ENCODE measurements at places on chromosomes 13 and 19.

GRCh38 chr13:62631124-62631523 is 1215.5 kb upstream of the PCDH20 start:
- no peak for DNase-seq

DNA sequence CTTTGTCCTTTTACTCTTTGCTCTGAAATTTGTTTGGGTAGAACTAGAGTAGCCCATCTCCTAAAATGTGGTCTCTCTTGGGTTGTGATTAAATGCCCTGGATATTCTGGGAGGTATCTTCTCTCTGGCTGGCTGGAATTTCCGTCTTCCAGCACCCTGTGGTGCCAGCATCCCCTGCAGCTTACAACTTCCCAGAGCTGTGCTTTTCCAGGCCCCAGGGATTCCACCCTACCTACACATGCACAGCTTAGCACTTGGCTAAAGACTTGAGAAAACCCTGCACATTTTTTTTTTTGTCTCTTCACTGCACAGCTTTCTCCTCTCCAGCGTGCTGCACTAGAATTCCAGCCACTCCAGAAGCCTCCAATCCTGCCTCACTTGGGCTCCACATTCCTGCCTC is 334.7 kb downstream of the IRS2 start:
- no peak for DNase-seq

- DNase-seq, result no peak
These were observed 4.8 kb downstream of the LIG4 start for GRCh38 chr13:108210551-108210950.

DNA sequence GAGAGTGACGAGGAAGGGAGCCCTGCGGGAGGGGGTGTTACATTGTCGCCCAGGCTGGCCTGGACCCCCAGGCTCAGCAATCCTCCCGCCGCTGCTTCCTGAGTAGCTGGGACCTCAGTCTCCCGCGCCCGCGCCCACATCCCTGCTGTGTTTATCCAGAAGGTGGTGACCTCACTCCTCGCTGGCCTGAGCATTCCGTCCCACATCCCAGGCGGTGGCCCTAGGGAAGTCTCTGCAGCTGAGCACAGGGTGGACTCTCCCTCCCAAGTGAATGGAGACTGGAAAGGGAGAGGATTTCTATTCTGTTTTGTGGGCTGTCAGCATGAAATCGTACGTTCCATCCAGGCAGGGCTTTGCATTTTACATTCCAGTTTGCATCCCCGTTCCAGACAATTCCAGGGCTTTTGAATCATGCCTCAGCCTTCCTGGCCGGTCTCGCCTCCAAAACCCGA is 401 bp upstream of the ZNF765 start:
- DNase-seq, result no peak

DNA sequence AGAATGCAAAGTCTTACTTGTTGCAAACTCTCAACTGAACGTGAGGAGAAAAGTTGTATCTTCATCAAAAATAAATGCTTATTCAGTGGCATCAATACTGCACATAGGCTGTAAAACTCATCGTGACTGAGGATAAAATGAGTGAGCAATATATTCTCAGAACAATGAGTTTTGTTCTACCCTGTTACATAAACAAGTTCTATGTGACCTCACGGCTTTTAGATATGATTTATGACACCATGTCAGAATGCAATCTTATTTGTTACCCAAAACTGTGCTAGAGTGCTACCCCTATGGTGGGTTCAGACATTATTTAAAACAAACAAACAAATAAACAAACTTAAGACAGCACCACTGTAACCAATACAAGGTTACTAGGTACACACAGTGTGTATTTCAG is 55.4 kb downstream of the FOXO1 start:
- no peak for DNase-seq

DNA sequence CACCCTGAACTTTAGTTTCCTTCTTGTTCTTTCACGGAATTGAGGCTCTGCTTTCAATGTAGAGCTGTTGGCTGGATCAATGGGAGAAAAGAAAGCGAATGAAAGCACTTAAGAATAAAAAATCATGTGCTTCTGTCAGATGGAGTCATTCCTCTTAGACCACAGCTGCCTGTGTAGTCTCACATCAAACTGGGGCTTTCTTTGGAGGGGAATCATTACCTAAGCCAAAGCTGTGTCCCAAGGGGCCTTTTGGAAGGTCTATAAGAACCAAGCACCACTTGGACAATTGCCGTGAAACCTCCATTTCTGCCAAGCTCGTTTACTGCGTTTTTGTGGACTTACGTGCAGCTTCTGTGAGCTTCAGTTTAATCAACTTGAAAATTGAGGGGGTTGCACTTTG is 44.2 kb upstream of the RNF113B start:
- no peak for DNase-seq

GRCh38 chr13:75724752-75725517 is 88.8 kb downstream of the LMO7 start:
- DNase-seq, result no peak

- no peak for DNase-seq
These were observed 47.4 kb upstream of the UBAC2 start for GRCh38 chr13:99153219-99153618.

DNA sequence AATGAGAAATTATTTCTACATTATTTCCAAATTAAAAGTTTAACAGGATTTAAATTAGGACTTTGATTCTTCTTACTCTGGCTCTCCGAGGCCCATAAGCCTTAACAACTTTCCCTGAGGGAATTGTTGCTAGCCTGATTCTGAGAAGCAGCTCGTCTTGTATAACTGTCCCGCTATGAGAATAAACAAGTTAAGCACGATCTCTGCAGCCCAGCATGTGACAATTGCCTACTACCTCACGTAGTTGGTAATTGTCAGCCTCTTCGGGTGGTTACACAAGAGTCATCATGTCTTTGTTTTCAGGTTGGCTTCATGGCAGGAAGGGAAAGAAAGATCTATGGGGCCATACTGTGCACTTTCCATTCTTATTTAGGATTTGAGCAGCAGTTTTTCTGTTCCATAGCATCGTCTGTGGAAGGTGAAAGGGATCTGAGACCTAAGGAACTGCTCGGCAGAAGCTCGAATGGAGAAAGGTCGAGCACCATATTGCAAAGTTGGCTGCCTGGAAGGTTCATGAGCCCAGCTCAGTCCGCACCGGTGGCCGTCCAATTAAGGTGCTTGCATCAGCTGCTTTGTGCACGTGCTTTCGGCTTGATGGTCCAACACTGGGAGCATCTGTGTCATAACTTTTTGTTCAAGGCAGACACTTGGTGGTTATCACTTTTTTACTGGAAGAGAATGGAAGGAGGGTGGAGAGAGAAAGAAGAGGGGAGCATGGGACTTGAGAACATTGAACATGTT is 1.8 kb upstream of the STARD13 start:
- DNase-seq, result no peak

DNA sequence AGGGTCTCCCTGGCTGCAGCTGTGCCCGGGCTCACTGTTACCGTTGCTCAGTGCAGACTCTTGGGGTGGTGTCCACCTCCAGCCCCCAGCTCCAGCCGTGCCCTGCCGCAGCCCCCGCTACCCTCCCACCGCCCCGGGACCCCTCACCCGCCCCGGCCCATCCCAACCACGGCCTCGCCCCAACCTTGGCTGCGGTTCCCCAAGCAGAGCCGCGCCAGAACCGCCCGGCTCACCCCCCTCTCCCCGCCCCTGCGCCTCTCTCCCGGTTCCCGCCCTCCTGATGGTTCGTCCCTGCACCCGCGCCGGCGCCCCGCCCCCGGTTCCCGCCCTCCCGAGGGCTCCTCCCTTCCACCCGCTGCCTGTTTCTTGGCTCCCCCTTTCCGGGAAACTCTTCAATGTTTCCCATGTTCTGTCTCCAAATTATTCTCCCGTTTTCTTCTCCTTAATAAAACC is 40.3 kb downstream of the ANKRD10 start:
- DNase-seq, result peak; percentile 37

DNA sequence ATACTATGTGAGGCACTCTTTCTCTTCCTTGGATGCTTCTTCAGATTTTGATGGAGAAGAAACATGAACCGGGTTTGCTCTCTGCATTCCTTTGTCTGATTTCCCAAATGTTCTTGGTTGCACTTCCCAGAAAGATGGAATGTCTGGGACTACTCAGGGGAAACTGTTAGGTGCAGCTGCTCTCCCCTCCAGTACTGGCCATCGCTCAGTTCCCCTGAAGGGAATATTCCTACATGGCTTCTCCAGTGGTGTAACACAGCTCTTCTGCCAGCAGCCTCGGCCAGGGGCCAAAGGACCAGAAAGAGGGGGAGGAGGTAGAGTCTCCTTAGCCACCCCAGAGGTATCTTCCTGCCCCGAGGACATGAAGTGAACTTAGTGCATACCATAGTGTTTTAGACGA is 33.5 kb upstream of the SPRY2 start:
- no peak for DNase-seq

DNA sequence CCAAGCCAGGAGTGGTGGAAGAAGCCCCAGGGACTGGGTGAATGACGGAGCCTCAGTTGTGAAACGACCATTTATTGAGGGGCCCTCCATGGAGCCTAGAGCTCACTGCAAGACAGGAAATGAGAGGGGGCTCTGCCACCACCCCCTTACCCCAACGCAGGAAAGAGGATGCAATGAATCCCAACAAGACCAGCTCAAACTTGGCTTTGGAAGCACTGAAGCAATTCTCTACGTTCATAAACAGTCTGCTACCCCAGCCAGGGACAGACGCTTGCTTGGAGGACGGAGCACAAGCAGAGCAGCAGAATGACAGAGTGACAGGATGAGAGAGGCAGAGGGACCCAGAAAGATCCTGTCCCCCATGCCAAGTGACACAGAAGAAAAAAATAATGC is 1.0 kb downstream of the PRKACA start:
- no peak for DNase-seq

- DNase-seq, result no peak
These were observed 612.6 kb downstream of the DACH1 start for GRCh38 chr13:71254384-71254783.

GRCh38 chr19:16349551-16350152 is 25.0 kb downstream of the KLF2 start:
- no peak for DNase-seq

GRCh38 chr13:26971990-26972887 is 199.4 kb downstream of the USP12 start:
- peak; percentile 7 for DNase-seq

DNA sequence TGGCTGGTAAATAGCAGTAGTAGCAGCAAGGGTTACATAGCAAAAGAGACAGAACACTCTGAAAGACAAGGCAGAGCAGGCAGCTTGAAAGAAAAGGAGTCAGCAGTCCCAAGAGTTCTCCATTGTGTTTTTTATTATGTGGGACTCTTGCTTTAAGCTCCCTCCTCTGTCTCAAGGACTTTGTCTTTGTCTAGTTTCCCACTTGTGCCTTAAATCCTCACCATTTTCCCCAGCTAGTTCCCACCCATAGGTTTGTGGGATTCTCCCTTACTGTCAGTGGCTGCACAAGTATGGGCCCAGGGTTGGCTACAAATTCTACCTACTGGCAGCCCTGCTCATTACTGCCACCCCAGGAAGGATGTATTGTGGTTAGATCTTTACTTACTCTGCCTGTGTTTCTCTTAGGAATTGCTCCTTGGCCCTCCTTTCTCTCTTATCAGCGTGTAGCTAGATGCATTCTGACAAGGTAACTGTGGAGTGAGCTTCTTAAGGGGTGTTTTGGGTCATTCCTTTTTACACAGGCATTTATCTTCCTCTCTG is 413.4 kb upstream of the PCDH9 start:
- DNase-seq, result no peak

GRCh38 chr19:11658970-11659369 is 61.7 kb downstream of the ZNF627 start:
- DNase-seq, result no peak

DNA sequence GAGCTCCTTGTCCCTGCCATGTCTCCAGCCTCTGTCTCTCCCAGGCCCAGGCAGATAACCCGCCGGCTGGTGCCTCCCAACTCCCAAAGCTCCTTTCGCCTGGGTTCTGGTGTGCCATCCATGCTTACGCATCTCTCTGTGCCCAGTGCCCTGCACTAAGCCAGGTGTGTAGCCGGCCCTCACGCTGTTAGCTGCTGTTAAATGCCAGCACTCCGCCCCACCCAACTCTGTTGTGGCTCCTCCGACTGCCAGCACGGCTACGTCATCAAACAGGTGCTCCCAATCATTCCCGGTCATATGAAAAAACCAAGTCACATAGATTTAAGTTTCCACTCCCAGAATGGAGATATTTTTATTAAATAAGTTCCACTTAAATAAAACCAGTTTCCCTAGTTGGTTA is 7.0 kb upstream of the HSPH1 start:
- no peak for DNase-seq

DNA sequence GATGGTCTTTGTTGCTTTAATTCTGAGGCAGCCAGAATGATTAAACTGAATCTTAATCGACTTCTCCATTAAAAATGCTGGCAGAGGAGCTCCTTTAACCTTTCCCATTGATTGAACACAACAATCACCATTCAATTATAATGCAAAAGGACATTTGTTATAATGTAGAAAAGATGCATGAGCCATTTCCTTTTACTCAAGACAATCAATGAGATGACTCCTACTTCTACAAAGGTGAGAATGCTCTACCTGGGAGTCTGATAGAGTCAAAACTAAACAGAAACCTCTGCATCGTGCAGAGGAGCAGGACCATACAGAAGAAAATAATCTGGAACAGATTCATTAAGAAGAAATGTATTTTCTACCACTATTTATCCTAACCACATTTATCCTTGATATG is 253.6 kb upstream of the DACH1 start:
- no peak for DNase-seq

GRCh38 chr19:23913931-23914330 is 755 bp upstream of the ZNF726 start:
- no peak for DNase-seq

DNA sequence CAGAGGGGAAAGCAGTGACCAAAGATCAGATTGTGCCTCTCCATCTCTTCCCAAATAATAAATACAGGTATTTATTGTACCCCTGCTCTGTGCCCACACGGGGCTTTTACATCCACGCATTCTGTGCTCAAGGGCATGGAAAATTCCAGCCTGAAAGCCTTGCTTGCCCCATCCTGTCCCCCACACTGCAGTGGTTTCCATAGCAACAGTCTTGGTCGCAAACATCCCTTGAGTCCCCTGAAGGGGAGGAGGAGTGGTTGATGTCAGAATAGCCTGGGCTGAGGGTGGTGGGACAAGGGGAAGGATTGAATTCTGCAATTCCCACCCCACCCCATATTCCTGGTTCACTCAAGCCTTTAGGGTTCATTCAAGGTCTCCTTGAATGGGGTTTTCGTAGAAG is 41.0 kb upstream of the USP29 start:
- DNase-seq, result no peak
